SK-N-SH treated with all-trans-retinoic acid at 6 μM for 48 hours (cell line): ENCODE measurements at places on chromosomes 11 and 22.

DNA sequence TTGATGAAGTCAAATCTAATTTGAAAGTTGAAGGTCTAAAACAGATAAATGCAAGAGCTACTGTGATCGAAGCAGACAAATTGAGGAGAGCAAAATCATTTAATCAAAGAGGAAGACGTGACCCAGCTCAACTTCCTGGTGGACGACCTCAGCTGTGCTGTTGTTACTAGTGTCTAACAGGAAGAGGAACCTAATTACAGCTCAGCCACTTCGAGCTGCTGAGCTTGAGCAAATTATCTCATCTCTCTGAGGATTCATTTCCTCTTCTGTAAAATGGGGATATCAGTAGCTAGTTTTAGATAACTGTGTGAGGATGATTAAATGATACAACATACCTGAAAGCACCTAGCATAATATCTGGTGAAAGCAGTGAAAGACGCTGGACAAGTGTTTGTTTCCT is 48.6 kb upstream of the OLFML1 start:
- no peak for ATAC-seq

GRCh38 chr11:32529994-32530588 is 53.5 kb upstream of the EIF3M start:
- ATAC-seq = no peak

DNA sequence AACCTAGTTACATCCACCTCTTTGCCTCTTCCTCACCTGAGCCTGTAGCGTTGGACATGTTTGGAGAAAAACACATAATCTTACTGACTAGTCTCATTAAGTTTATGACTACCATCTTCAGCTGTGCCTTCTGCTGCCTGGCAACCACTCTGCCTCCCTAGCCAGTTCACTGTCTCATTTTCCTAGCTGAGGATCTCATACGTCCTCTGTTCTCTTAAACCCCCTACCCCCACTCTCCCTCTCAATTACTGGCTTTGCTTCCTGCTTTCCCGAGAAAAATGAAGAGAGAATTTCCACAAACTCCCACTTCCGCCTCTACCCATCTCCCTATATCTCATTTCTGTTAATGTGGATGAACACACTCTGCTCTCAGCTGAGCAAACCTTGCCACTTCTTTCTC is 239.3 kb upstream of the POU2AF2 start:
- ATAC-seq = no peak

DNA sequence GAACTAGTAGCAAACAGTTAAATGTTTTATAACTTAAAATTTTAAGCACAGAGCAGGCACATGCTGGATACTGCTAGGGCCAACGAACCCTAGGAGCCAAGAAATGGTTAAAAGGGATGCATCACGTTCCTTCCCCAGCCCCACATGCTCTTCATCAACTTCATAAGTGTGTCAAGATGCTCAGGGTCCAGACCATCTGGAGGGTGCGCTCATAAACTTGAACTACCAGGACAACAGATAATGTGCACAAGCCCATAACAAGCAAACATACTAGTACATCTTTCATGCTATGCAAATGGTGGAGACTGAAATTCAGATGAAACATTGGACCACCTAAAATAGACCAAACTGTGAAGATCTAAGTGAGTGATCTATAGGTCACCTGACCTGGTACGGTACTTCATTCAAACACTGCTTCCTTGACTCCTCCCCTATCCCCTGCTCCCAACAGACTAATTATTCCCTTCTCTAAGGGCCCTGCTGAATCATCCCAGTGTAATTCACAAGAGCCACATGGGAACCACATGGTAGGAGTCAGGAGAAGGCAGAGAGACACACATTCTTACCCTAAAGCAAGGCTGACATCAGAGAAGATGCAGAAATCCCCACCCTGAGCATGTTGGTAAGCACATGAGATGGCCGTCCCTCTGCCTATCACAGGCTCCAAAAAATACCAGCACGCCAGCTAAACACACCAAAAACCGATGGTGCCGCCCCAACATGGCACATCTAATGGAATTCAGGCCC is 83.9 kb downstream of the ETS1 start:
- ATAC-seq = peak; percentile 53

DNA sequence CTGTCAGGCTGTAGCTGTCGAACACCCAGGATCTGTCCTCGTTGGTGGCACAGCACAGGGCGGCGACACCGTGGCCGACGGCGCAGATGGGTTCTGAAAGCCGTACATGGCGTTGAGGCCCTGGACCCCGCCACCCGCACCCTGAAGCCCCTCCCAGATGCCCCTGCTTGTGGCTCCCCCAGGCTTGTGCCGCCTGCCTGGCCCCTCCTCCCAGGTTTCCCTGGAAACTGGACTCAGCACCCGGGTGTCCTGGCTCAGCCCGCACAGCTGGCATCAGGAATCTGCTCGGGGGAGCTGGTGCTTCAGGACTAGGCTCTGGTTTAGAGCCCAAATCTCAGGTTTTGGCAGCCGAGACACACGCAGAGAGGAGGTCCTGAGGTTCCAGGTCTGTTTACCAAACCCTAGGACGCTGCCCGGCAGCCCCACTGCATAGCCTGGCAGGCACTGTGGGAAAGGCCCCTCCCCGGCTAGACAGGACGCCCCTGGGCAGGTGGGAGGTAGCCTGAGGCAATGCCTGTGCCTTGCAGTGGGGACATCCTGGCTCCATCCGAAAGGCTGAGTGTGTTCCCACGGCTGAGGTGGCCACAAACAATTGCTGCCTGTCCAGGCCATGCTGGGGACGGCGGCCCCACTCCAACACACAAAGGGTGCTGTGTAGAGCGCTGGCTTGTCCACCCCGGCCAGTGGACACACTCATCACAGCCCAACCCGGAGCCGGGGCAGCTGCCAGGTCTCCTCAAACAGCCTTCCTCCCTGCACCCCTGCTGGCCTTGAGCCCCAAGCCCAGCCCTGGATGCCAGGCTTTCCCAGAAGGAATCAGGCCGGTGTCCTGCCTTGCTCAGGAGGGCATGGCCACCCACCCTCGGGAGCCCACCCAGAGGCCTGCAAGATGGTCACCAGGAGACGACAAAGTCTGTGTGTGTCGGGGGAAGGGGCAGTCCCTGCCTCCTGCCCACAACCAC is 4.6 kb downstream of the GATD1 start:
- ATAC-seq = no peak

GRCh38 chr11:17633279-17633986 is 85.9 kb upstream of the MYOD1 start:
- no peak; the same call in 2 of the 3 replicates for ATAC-seq

GRCh38 chr11:122353561-122353960 is 237.5 kb upstream of the BLID start:
- ATAC-seq = no peak

- ATAC-seq = no peak
Observed at GRCh38 chr11:2256293-2256913, 14.0 kb downstream of the ASCL2 start.

DNA sequence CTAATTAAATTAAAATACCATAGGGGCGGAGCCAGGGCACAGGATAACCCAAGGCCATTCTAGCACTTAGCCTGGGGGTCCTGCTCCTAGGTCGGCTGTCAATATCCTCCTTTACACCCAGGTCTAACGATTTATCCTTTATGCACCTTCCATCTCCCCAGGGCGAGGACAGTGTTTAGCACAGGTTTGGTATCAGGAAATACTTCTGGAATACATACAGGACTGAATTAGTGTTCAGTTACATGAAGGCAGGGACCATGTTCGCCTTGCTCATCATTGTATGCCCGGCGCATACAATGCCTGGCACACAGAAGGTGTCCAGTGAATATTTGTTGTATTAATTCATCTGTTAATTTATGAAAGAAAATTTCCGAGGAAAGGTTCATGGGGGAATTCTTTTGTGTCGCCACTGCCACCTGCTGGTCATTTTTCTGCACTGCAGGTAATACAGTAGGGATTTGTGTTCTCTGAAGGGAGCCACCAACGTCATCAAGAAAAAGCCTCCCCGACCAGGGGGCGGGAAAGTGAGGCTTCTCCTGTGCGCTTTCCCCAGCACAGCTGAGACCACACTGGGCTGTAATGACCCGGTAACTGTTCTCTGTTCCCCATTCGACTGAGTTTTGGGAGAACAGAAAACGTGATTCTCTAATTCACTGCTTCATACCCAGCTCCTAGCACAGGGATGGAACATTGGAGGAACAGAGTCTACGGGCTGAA is 68.7 kb upstream of the ASPHD2 start:
- ATAC-seq = peak; percentile 69

GRCh38 chr11:36500315-36500721 is 9.8 kb downstream of the TRAF6 start:
- peak; percentile 100 for ATAC-seq

GRCh38 chr11:67632175-67632981 is 2.6 kb upstream of the NUDT8 start:
- ATAC-seq = no peak

- ATAC-seq = no peak
Observed at GRCh38 chr11:97414801-97415200, 1025.0 kb downstream of the JRKL start.

DNA sequence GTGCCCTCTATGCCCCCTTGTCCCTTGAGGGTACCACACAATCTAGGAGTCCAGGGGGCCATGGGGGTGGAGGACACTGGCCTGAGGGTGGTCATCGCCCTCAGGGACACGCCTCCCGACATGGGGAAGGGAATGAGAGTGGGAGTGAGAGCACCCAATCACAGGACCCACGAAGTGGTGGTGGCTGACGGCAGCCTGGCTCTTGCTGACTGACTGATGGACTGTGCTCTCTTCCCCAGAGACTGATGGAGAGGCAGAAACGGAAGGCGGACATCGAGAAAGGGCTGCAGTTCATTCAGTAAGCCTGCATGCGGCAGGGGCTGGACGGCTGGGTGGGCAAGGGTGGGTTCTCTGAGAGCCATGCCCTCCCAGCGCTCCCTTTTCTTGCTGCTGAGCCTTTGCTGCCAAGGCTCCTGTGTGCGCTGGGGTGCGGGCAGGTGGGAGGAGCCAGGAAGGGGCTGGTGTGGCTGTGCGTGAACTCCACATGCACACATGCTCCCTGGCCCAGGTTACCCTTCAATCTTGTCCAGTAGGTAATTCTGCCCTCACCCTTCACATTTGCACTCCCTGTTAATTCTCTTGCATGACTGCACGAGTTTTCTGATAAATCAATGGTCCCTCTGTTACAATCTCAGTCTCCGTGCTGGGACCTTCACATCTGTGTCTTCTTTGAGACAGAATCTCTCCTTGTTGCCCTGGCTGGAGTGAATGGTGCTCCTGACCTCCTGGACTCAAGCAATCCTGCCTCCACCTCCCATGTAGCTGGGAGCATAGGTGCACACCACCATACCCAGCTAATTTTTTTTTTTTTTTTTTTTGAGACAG is 19.3 kb downstream of the ZC3H7B start:
- no peak for ATAC-seq

DNA sequence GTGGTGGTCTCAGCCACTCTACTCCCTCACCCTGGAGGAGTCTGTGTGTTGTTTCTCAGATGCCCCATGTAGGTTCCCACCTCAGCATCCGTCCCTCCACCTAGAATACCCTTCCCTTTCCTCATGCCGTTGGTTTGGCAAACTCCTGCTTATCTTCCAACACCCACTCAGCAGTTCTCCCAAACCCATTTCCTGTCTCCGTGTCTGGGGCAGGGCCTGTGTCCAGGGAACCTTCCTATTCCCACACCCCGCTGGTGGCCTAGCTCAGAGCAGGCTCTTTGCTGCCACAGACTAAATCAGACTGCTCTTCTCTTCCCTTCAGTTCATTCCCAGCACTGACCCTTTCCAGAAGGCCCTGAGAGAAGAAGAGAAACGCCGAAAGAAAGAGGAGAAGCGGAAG is 7.5 kb upstream of the SREBF2 start:
- ATAC-seq = no peak

GRCh38 chr11:31383116-31383515 is 13.5 kb downstream of the DNAJC24 start:
- ATAC-seq = no peak

- ATAC-seq = no peak
Observed at GRCh38 chr22:49326558-49326957, 501.1 kb downstream of the BRD1 start.

DNA sequence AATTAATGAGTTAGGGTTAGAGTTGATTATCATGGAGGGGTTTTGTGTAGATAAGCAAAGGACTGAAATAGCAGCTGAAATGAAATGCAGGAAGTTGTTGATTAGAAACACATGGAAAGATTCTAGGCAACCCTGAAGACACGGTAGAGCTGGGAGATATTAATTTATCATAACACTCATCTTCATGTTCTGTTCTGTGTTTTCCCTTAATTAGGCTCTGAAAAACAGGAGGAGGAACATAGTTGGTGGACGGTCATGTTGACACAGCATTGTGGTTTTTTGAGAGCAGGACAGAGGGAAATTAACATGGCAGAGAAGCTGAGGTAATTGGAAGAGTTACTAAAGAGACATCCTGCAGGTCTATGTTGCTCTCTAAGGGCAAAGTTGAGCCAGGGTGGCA is 138.8 kb upstream of the UBASH3B start:
- peak; percentile 66 for ATAC-seq

DNA sequence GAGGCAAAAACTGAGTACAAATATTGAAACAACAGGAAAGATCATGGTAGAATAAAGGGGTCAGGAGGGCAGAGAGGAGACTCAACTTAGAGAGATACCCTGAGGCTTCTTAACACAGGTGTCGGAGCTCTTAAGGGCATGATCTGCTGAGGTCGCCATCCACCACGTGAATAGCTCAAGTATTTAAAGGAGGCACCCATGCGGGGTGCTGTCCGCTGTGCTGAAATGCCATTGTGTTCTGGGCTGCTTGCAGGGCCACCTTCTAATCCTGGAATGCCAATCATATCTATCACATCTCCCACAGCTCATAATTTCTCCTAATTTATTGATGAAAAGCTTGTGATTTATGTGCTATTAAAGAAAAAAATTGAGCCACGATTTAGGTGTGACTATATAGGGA is 90.2 kb downstream of the SEZ6L start:
- ATAC-seq = no peak

DNA sequence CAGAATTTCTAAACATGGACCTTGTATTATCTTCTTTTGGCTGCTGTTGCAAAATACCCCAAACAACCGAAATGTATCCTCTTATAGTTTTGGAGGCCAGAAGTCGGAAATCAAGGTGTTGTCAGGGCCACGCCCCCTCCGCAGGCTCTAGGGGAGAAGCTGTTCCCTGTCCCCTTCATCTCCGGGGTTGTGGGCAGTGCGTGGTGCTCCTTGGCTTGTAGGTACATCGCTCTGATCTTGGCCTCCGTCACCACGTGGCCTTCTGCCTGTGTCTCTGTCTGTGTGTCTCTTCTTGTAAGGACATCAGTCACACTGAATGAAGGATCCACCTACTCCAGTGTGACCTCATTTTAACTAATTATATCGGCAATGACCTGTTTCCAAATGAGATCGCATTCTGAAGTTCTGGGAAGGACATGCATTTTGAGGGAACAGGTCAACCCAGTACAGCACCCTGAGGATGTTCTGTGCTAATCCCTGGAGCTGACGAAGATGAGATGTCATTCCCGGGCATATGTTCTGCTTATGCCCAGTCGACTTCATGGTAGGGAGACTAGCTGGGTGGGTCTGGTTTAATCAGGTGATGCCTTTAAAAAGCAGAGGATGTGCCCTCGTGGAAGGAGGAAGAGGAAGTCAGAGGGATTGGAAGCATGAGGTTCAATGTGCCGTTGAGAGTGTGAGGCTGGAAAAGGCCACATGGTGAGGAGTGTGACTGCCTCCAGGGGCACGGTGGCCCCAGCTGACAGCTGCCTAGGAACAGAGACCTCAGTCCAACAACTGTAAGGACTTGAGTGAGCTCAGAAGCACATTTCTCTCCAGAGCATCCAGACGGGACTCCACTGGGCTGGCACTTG is 531.1 kb downstream of the TBC1D22A start:
- ATAC-seq = no peak
